Vagina (tissue), 2 donors: ENCODE measurements at places on chromosomes 13 and 19. TPM values are rescaled to one million over a fixed set of nuclear protein-coding genes. Genes with fewer than 3 reads are reported as not detected.

ADGRE3 gene
- total RNA-seq, result not detected

DNA sequence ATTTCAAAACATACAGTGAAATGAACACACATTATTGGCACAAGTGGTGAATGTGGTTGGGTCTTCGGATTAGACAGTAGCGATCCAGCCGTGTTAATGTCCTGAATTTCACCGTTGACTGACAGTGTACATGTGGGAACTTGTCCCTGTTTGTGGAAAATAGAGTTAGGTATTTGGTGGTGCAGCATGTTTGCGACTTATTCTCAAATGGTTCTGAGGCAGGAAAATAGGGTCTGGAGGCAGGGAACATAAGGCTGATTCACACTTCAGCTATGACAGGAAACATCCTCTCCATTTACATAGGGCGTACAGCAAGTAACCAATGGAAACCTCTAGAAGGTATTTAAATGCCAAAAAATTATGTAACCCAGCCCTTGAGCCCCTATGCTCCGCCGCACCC, 4.2 kb downstream of the LGALS7B start:
- no peaks in the 10 kb centered on the region for H3K27me3 ChIP-seq
- H3K36me3 ChIP-seq, result no peaks in the 10 kb centered on the region
- H3K27ac ChIP-seq, result peak overlapping the region; percentile 62
- H3K4me1 ChIP-seq, result peaks cover 8% of the 10 kb centered on the region
- no peak for DNase-seq

DNA sequence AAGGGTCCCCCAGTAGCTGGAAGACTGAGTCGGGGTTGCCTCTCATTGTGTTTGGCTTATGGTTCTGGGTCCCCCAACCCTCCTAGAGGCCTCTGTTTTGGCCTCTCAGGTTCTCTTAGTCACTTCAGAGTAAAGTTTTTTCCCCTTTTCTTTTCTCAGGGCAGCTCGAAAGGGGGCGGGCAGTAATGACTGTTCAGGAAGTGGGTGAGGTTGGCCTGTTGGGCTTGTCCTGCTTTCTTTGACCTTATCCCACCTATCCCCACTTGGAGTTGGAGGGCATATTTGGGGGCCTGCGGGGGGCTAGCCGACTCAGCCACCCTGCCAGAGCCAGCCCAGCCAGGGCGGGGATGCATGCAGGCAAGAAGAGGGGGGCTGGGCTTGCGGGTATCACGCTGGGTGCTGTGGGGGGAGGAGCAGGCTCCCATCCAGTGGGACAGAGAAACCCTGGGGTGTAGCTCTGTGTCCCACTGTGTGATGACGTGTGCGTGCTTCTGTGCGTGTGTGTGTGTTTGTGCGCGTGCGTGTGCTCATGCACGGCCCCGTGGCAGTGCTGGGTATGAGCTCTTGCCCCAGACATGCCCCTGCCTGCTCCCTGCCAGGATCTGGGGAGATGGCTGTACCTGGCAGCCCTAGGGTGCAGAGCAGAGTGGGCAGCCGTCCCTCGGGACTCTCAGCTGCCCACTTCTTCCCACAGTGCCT, 1.4 kb downstream of the CIC start:
- DNase-seq, result no peak
- peaks cover 57% of the 10 kb centered on the region for H3K4me1 ChIP-seq
- H3K27me3 ChIP-seq, result no peaks in the 10 kb centered on the region
- peak overlapping the region; percentile 97 for H3K27ac ChIP-seq
- peaks cover 28% of the 10 kb centered on the region for H3K36me3 ChIP-seq

GRCh38 chr13:106560821-106561220, 7.1 kb downstream of the ARGLU1 start:
- H3K36me3 ChIP-seq, result no peaks in the 10 kb centered on the region
- H3K27me3 ChIP-seq, result no peaks in the 10 kb centered on the region
- H3K4me1 ChIP-seq, result peaks cover 76% of the 10 kb centered on the region
- H3K4me3 ChIP-seq, result no peak overlapping the region

- no peak for DNase-seq
- no peaks in the 10 kb centered on the region for H3K36me3 ChIP-seq
- H3K4me1 ChIP-seq, result peaks cover 27% of the 10 kb centered on the region
- H3K27ac ChIP-seq, result no peak overlapping the region
- H3K27me3 ChIP-seq, result no peaks in the 10 kb centered on the region
- no peak overlapping the region for H3K4me3 ChIP-seq
Observed at GRCh38 chr19:1938071-1938470, 2.9 kb upstream of the CSNK1G2 start.

- H3K4me3 ChIP-seq, result no peak overlapping the region
- H3K27ac ChIP-seq, result no peak overlapping the region
- no peaks in the 10 kb centered on the region for H3K27me3 ChIP-seq
- DNase-seq, result no peak
- H3K4me1 ChIP-seq, result no peaks in the 10 kb centered on the region
Observed at GRCh38 chr13:66994097-66994496, 236.0 kb downstream of the PCDH9 start.

PRTN3 gene
- total RNA-seq, result not detected

CNN1 gene
- total RNA-seq, result 276 TPM

DNA sequence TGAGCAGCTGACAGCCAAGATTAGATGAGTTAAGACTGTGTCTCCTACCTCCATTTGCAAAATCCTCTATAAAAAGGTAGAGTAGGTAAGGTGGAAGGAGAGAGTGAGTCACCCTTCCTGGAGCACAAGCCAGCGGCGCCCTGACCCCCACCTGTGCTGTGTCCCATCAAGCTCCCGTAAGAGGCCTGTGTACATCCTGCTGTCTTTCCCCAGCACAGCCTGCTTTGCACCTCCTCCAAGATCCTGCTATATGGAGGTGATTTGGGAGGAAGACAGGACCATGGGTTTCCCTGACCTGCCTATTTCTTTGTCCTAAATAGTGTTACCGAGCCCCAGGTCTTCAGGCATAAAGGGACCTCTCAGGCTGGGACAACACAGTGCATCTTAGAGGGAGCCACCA, 62.3 kb upstream of the UQCRFS1 start:
- H3K27me3 ChIP-seq, result no peaks in the 10 kb centered on the region
- DNase-seq, result no peak
- no peak overlapping the region for H3K27ac ChIP-seq
- no peak overlapping the region for H3K4me3 ChIP-seq

IGFL2 gene
- total RNA-seq, result not detected

GRCh38 chr13:102273111-102273510, 128.7 kb downstream of the FGF14 start:
- no peak overlapping the region for H3K4me3 ChIP-seq
- no peaks in the 10 kb centered on the region for H3K27me3 ChIP-seq
- no peaks in the 10 kb centered on the region for H3K4me1 ChIP-seq
- H3K36me3 ChIP-seq, result no peaks in the 10 kb centered on the region

DNA sequence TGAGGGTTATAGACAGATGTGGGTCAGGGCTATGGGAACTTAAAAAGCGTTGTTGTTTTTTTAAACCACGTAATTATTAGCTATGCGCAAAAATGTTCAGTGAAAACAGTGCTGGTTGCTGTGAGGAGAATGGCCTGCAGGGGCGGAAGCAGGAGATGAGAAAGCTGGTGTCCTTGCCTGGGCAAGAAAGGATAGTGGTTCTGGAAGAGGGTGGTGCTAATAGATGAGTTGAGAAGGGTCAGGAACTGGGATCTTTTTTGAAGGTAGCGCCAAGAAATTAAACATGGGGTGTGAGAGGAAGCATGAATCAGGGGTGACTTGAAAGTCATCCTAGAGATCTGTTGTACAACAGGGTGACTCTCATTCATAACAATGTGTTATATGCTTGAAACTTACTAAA, 4.8 kb upstream of the SMG9 start:
- peak overlapping the region; percentile 47 for H3K27ac ChIP-seq

GRCh38 chr13:59229401-59229800, 934.3 kb downstream of the DIAPH3 start:
- H3K4me1 ChIP-seq, result no peaks in the 10 kb centered on the region
- H3K36me3 ChIP-seq, result no peaks in the 10 kb centered on the region

- no peak for DNase-seq
- no peak overlapping the region for H3K4me3 ChIP-seq
- peaks cover 43% of the 10 kb centered on the region for H3K4me1 ChIP-seq
Observed at GRCh38 chr13:30314562-30314961, 7.2 kb upstream of the KATNAL1 start.

DNA sequence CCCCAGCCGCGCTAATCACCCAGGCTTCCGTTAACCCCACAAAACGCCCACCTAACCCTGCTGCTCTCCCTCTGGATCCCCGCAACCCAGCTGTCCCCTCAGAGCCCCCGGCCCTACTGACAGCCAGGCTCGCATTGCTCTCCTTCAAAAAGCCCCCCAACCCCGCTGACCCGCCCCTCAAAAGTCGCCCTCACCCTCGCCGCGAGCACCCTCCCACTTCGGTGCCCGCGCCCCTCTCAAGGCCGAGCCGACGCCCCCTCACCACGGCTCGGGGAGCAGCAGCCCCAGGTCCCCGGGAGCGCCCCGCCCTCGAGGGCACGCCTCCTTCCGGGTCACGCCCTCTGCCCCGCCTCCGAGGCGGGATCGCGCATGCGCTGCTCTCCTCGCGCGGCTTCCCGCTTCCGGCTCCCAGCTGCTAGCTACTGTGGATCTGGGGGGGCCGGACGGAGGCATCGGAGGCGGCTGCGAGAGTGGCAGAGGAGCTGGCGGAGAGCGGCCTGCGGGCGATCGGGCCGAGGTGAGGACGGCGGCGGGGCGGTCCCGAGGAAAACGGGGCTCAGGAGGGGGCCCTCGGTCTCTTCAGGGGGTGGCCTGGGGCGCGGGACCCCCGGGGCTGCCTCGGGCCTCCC, 46.1 kb downstream of the ARHGEF18 start:
- peak overlapping the region; percentile 82 for H3K27ac ChIP-seq
- DNase-seq, result no peak
- H3K4me3 ChIP-seq, result peak overlapping the region; percentile 97
- no peaks in the 10 kb centered on the region for H3K36me3 ChIP-seq

DNA sequence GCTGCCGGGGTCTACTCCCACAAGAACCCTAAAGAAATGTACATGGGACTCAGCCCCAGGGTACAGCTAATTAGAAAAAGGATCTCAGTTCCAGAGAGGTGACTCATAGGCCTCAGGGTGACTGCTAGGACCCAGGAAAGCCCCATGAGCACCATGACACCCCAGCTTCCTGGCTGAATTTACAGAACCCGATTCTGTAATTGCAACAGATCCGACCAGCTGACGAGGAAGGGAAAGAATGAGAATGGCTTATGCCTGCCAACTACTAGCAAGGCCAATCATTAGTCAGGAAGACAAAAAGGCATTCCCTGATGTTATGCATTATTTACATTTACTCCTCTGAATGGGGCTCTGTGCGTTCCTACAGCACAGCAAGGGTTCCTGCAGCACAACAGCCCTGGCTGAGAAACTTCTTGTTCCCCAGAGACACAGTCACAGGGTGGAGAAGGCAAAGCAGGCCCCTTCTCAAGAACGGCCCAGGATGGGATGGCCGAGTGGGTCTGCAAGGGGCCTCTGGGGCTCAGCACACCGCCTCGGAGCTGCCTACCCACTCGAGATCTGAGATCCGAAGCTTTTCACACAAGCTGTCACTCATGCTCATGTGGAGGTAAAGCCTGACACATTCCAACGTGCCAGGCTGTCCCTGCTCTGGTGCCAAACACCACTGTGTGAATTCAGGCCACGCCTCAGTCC, 27.2 kb downstream of the PBX4 start:
- H3K36me3 ChIP-seq, result no peaks in the 10 kb centered on the region
- peak overlapping the region; percentile 46 for H3K27ac ChIP-seq
- DNase-seq, result no peak
- H3K27me3 ChIP-seq, result no peaks in the 10 kb centered on the region

GRCh38 chr13:38690231-38690630, 3.4 kb downstream of the FREM2 start:
- no peak for DNase-seq
- no peaks in the 10 kb centered on the region for H3K36me3 ChIP-seq
- no peaks in the 10 kb centered on the region for H3K27me3 ChIP-seq
- no peak overlapping the region for H3K27ac ChIP-seq
- peaks cover 22% of the 10 kb centered on the region for H3K4me1 ChIP-seq

DNA sequence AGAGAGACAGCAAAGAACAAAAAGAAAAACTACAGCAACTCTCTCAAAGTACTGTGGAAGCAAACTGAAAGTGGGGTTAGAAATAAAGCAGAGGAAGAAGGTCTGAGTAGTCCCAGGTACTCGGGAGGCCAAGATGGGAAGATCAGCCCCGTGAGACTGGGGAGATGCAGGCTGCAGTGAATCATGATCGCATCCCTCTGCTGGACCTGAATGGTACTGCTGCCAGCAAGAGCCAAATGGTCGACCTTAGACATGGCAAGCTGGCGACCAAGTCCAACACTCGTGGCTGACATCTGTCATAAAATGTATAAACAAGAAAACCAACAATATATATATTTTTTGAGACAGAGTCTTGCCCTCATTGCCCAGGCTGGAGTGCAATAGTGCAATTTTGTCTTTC, 33.7 kb upstream of the ZNF724 start:
- H3K36me3 ChIP-seq, result no peaks in the 10 kb centered on the region
- no peak overlapping the region for H3K27ac ChIP-seq
- no peaks in the 10 kb centered on the region for H3K4me1 ChIP-seq
- H3K4me3 ChIP-seq, result no peak overlapping the region
- no peak for DNase-seq

RASAL3 gene
- total RNA-seq, result 7.9 TPM

LRRC63 gene
- total RNA-seq, result 0.49 TPM

GRCh38 chr19:15866636-15867035, 31.2 kb downstream of the CYP4F2 start:
- no peak overlapping the region for H3K4me3 ChIP-seq
- no peaks in the 10 kb centered on the region for H3K4me1 ChIP-seq
- no peaks in the 10 kb centered on the region for H3K36me3 ChIP-seq
- H3K27ac ChIP-seq, result no peak overlapping the region

MEDAG gene
- 46.4 TPM for total RNA-seq

- H3K27me3 ChIP-seq, result no peaks in the 10 kb centered on the region
- no peak overlapping the region for H3K4me3 ChIP-seq
- H3K27ac ChIP-seq, result no peak overlapping the region
- DNase-seq, result no peak
- no peaks in the 10 kb centered on the region for H3K4me1 ChIP-seq
Observed at GRCh38 chr19:53246498-53246897, 8.2 kb downstream of the ZNF677 start.

GRCh38 chr19:54387991-54388801, 23.5 kb upstream of the LAIR1 start:
- H3K27ac ChIP-seq, result no peak overlapping the region
- H3K27me3 ChIP-seq, result no peaks in the 10 kb centered on the region
- H3K4me1 ChIP-seq, result peaks cover 8% of the 10 kb centered on the region
- DNase-seq, result no peak

DNA sequence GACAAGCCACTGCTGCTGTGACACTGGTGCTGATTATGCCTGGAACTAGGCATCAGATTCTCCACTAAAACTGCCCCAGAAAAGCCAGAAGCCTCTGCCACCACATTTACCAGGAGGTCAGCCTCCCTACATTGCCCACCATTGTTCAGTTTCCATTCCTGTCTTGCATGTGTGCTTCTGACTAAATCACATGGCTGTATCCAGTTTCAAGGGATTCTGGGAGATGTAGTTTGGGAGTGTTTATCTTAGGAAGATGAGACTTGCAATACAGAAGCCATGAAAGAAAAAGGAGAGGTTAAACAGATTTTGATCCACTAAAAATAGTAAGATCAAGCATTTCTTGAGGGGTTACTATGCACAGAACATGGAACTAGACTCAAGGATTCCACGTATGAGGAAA, 40.7 kb upstream of the SERPINE3 start:
- no peak overlapping the region for H3K4me3 ChIP-seq
- H3K36me3 ChIP-seq, result no peaks in the 10 kb centered on the region
- H3K4me1 ChIP-seq, result no peaks in the 10 kb centered on the region
- H3K27me3 ChIP-seq, result no peaks in the 10 kb centered on the region
- no peak overlapping the region for H3K27ac ChIP-seq
- no peak for DNase-seq
